ENCODE measurements at places on chromosomes 7 and 10.
A peak's percentile ranks its signal among the peaks of the same experiment; 100 is the strongest.

DNA sequence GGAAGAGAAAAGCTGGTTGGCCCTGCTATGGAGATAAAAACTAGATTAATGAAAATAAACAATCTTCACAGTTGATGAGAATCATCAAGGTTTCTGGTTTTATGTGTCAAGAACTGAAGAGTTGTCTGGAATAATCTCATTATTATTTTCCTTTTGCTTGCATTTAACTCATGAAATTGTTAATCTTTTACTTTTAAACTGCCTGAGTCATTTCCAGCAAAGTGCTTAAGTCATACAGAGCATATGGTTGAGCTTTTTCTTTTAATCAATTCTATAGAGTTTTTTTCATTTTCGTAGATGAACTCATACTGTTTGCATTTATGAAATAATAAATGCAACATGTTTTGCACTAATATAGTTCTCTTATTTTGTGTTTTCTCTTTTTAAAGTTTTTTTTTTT is 747.9 kb downstream of the NXPH1 start:
- DNase-seq: no peak
- H3K27ac ChIP-seq: no peak overlapping the region
- H3K36me3 ChIP-seq: no peaks in the 10 kb centered on the region
- H3K4me1 ChIP-seq: no peaks in the 10 kb centered on the region
- H3K27me3 ChIP-seq: no peaks in the 10 kb centered on the region
- no peak overlapping the region for H3K4me3 ChIP-seq

GRCh38 chr7:135102372-135102771 is 45.5 kb upstream of the TMEM140 start:
- no peaks in the 10 kb centered on the region for H3K27me3 ChIP-seq
- H3K36me3 ChIP-seq: no peaks in the 10 kb centered on the region
- no peak for DNase-seq
- H3K4me3 ChIP-seq: no peak overlapping the region
- no peak overlapping the region for H3K27ac ChIP-seq

GRCh38 chr7:46003896-46004875 is 83.1 kb upstream of the IGFBP3 start:
- H3K27ac ChIP-seq: no peak overlapping the region
- no peak overlapping the region for H3K4me3 ChIP-seq
- no peaks in the 10 kb centered on the region for H3K27me3 ChIP-seq
- no peaks in the 10 kb centered on the region for H3K36me3 ChIP-seq

- H3K4me1 ChIP-seq: no peaks in the 10 kb centered on the region
- no peaks in the 10 kb centered on the region for H3K36me3 ChIP-seq
- H3K27ac ChIP-seq: no peak overlapping the region
- no peak for DNase-seq
- H3K27me3 ChIP-seq: no peaks in the 10 kb centered on the region
These were observed 13.9 kb downstream of the TRPV5 start for GRCh38 chr7:142919656-142920055.

DNA sequence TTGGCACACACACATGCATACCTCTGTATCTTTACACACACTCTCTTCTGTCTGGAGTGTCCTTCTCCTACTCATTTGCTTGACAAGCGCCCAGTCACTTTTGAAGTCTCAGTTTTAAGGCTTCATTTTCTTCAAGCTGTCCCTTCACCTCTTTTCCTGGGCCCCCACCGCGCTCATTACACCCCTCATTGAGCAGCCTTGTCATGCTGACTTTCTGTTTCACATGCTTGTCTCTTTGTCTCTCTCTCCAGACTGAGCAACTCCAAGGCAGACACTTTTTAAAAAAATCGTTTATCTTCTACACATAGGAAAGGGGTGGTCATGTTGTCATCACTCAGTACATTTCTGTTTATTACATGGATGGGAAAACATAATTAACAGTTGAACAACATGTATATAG is 225.2 kb upstream of the FZD1 start:
- no peaks in the 10 kb centered on the region for H3K27me3 ChIP-seq
- H3K36me3 ChIP-seq: no peaks in the 10 kb centered on the region
- no peaks in the 10 kb centered on the region for H3K4me1 ChIP-seq
- H3K4me3 ChIP-seq: no peak overlapping the region
- no peak for DNase-seq

- H3K4me3 ChIP-seq: no peak overlapping the region
- no peaks in the 10 kb centered on the region for H3K27me3 ChIP-seq
- DNase-seq: no peak
- H3K4me1 ChIP-seq: no peaks in the 10 kb centered on the region
- no peaks in the 10 kb centered on the region for H3K36me3 ChIP-seq
These were observed 39.6 kb upstream of the CACNB2 start for GRCh38 chr10:18100669-18101068.

- DNase-seq: no peak
- H3K36me3 ChIP-seq: no peaks in the 10 kb centered on the region
- H3K4me1 ChIP-seq: no peaks in the 10 kb centered on the region
- no peak overlapping the region for H3K4me3 ChIP-seq
- H3K27me3 ChIP-seq: no peaks in the 10 kb centered on the region
- H3K27ac ChIP-seq: no peak overlapping the region
These were observed 101.1 kb downstream of the ELAPOR2 start for GRCh38 chr7:86958380-86958779.

- peak overlapping the region; percentile 52 for H3K4me3 ChIP-seq
- no peaks in the 10 kb centered on the region for H3K27me3 ChIP-seq
- H3K27ac ChIP-seq: peak overlapping the region; percentile 80
- peaks cover 87% of the 10 kb centered on the region for H3K4me1 ChIP-seq
- H3K36me3 ChIP-seq: peaks cover 50% of the 10 kb centered on the region
- DNase-seq: peak; percentile 96
These were observed 14.3 kb downstream of the ZC3HAV1 start for GRCh38 chr7:139095194-139095659.
